ENCODE measurements at places on chromosomes 2 and 18. TPM values are rescaled to one million over a fixed set of nuclear protein-coding genes. Genes with fewer than 3 reads are reported as not detected.

The SKA1 gene
- 8.6 TPM for total RNA-seq

The FAM110C gene
- 7.8 TPM for total RNA-seq

The TTN gene
- 19.5 TPM for total RNA-seq

DNA sequence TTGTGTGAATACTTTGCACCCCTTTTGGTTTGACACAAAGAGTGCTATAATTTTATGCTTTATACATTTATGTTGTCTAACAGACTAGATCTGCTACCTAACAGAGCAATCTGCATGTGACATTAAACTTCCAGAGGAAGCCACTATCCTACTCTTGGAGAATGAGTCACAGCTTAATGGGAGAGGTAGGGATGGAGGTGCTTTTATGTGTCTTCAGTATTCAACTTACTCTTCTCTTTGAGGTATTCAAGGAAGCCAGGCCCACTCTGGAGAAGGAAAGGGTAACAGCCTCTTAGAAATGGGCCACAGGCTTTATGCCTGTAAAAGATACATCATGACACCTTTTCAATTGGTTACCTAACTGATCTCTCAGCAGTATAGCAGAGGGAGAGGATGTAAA, 85.8 kb upstream of the NEUROD1 start:
- DNase-seq: no peak
- H3K4me1 ChIP-seq: peaks cover 6% of the 10 kb centered on the region
- H3K36me3 ChIP-seq: no peaks in the 10 kb centered on the region
- no peak overlapping the region for H3K27ac ChIP-seq

DNA sequence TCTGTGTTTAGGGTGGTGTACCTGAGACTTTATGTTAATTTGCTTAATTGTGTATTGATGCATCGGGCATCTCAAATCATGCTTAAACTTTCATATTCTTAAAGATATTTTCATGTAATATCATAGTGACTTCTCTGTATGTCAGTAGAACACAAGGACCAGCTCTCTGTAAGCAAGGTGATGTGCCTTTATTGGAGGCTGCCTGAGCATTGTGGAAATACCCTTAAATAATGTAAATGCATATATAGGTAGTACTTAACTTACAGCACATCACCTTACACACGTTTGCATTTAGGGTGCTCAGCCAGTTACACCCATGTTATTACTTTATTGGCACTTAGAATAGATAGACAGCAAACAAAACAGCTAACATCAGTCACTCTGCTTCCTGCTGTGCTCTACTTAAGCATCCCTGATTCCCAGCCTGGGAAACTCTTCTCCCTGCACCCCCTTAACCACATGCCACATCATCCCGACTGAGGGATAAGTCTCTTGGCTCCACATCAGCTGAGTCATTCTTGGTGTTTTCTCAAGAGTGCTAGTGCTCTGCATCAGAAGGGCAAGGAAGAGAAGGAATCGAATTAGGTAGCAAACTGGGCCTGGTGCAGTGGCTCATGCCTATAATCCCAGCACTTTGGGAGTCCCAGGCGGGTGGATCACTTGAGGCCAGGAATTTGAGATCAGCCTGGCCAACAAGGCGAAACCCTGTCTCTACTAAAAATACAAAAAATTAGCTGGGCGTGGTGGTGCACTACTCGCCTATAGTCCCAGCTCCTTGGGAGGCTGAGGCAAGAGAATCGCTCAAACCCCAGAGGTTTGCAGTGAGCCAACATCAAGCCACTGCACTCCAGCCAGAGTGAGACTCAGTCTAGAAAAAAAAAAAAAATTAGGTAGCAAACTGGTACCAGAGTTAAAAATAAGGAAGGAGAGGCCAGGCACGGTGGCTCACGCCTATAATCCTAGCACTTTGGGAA, 108.7 kb downstream of the MAP3K20 start:
- no peak overlapping the region for H3K27ac ChIP-seq
- peaks cover 8% of the 10 kb centered on the region for H3K4me1 ChIP-seq
- H3K36me3 ChIP-seq: no peaks in the 10 kb centered on the region

DNA sequence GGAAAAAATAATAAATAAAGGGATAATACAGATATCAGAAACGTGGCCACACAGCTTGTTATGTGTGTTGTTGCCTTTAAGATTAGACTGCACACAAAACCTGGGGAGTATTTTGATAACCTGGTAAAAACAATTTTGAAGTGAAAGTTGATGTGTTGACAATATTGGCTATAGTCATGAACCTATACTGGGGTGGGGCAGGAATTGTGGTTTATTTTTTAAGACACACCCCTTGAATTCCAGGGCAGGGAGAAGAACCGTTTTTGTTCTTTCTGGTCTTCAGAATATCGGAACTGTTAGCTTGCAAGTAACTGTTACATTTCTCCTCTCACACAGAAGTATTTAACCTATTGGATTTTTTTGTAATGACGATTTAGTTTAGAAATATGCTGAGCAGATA, 80.4 kb downstream of the LIMS1 start:
- no peak overlapping the region for H3K4me3 ChIP-seq
- H3K27me3 ChIP-seq: no peaks in the 10 kb centered on the region
- H3K27ac ChIP-seq: no peak overlapping the region
- no peak for DNase-seq
